Activated CD4-positive, alpha-beta T cell treated with anti-CD3 and anti-CD28 coated beads for 24 hours (primary cell): ENCODE measurements at places on chromosomes 2 and 18.

DNA sequence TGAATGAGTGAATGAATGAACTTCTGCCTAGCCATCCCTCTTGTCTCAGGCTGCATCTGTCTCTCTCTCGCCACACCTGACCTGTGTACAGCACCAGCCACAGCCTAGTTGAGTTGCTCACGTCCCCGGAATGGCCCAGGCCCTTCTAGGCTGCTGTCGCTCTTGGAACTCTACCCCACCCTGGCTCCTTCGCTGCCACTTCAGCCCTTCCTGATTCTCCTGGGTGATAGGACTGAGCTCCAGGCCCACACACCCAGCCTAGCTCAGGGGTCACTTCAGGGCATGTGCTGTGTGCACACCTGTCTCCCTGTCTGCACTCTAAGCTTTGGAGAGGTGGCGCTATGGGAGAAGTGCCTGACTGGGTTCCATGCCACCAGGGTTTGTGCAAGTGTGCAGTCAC, 236.6 kb downstream of the GLI2 start:
- DNase-seq: no peak

GRCh38 chr18:50170004-50170403, 24.9 kb downstream of the MYO5B start:
- DNase-seq: no peak

GRCh38 chr18:74292541-74292858, 737 bp upstream of the CYB5A start:
- DNase-seq: no peak

DNA sequence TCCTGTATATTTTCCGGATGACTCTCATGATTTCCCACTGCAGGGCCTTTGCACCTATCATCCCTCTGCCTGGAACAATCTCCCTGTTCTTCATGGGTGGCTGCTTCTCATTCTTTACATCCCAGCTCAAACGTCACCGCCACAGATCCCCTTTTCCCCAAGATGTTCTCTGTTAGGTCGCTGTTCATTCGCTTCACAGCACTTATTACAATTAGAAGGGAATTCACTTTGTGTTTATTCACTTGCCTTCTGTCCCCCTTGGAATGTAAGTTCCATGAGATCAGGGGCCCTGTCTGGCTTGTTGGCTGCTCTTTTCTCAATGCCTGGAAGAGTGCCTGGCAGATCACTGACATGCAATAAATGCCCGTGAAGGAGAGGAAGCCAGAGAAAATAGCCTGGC, 106.7 kb downstream of the FOXI3 start:
- DNase-seq: no peak

DNA sequence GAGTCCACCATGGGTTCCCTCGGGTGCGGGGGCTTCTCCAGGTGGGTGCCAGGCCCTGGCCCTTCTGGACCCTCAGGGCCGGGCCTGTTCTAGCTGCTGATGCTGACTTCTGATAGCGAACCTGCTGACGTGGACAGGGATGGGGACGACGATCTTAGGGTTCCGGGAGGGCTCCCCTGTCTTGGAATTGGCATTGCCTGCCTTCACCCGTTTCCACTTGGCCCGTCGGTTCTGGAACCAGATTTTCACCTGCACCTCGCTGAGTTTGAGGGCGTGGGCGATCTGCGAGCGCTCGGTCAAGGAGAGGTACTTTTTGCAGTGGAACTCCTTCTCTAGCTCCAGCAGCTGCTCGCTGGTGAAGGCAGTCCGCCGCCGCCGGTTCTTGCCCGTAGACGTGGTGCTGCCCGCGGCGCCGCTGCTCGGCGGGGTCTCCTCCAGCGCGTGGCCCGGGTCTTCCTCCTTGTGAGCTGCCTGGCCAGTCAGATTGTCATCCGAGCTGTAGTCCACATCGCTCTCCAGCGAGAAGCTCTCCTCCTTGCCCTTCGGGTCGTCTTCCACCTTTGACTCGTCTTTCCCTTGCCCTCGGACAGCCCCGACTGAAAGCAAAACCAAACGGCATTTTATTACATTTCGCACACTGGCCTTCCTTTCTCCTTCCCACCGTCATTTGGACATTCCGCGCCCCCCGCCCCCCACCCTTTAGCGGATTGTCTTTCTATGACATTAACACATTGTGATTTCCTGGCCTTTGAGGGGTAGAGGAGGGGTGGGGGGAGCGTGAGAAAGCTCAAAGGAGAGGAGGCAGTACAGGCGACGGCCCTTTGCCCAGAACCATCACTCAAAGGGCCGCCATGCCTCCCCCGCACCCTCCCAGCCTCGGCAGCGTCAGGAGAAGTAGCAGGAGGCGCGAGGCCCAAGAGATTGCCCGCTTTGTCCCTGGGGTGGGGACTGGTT, 2.1 kb downstream of the GBX2 start:
- no peak for DNase-seq

GRCh38 chr2:216855605-216856004, 4.3 kb downstream of the TNP1 start:
- no peak for DNase-seq

GRCh38 chr2:150470435-150470834, 17.0 kb downstream of the RND3 start:
- no peak for DNase-seq

GRCh38 chr2:200787351-200788120, 24.2 kb upstream of the BZW1 start:
- DNase-seq: no peak
